Mesenchymal stem cell (in vitro differentiated cells and primary cell): ENCODE measurements at places on chromosomes 16 and 17.

- DNase-seq = no peak
These were observed 13.7 kb upstream of the XYLT2 start for GRCh38 chr17:50332196-50332595.

- no peak for DNase-seq
These were observed 79.6 kb downstream of the BRIP1 start for GRCh38 chr17:61783556-61784304.

GRCh38 chr17:44362949-44363612, 572 bp downstream of the FAM171A2 start:
- DNase-seq = peak; percentile 14

DNA sequence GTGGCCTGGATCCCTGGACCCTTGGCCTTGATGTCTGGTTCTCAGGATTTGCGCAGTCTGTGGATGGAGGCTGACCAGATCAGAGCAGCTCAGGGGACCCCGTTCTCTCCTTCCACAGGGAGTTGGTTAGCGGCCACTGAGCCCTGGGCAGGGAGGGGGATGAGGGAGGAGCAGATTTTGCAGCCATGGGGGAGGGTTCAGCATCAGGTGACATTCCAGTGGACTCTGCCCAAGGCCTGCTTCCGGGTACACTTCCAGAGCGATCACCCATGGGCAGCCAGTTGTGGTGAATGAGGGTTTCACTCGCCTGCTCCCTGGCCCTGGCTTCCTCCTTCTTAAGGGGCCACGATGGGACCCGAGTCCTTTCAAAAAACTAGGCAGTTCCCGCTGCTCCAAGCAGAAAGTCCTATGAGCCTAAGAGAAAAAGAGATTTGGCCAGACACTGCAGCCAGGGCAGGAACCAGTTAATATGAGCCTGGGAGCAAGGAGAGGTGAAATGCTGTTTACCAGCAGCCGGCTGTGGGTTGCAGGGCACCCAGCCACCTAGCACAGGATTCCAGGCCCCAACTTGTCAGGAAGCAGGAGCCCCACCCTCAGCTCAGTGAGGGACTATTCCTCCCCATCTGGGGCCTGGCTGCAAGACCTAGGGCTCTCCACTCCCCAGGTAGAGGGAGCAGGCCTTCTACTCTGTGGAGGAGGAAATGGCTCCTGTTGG, 4.7 kb upstream of the GPRC5C start:
- DNase-seq = no peak

DNA sequence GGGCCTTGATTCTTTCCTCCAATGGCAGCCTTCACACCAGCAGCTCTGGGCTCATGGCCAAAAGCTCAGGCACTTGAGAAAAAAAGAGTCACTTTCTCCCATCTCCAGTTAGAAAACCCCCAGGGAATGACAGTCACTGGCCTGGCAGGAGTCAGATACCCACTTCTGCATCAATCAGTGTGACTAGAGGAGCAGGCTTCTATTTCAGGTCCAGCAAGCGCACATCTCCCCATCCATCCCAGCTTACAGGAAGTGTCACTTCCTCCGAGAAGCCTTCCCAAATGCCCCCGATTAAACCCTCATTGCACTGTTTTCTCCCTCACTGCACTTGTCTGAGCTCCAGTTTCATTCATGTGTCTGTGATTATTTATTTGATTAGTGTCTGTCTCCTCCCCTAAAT, 30.4 kb upstream of the CCL1 start:
- DNase-seq = no peak

GRCh38 chr17:8664456-8665126, 34.1 kb upstream of the MYH10 start:
- no peak for DNase-seq

DNA sequence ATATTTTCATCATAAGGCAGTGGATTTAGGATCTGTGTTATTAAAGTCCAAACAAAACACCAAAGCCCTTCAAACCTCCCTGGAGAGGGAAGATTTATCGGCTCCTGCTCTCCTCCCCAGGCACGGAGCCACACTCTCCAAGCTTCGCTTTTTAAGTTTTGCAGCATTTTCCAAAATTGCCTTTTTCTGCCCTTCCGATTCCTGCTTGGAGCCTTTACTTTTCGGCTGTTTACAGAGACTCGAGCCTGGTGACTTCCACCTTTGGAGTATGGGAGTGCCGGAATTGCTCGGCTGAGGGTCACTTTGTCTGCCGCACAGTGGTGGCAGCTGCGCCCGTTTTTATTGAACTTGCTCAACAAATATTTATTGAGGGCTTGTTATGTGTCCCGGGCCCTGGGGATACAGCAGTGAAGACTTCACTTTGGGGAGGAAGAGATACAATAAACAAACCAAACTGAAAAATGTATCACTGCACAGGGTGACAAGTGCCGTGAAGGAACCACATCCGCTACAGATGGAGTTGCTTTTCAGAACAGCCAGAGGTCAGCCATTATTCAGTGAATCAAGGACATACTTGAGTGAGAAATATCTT, 185.5 kb downstream of the NTN1 start:
- DNase-seq = no peak
